ENCODE measurements at places on chromosomes 4 and X.

- DNase-seq: no peak
Observed at GRCh38 chr4:144699565-144699964, 53.6 kb downstream of the HHIP start.

DNA sequence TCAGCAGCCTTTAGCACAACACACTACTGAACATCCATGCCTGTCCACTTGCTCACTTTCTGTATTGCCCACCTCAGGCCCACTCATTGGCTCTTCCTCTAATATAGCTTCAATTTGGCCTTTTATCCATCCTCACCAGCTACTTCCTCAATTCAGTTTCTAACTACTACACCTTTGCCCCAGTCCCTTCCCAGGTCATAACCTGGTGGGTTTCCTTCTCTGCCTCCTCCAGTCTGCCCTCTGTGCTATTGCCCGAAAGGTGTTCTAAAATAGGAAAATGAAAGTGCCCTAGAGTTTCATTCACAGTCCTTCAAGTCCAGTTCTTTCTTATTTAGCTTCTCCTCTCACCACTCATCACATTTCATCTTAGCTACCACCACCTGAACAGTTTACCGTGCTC is 23.1 kb downstream of the MOSPD2 start:
- DNase-seq: no peak

DNA sequence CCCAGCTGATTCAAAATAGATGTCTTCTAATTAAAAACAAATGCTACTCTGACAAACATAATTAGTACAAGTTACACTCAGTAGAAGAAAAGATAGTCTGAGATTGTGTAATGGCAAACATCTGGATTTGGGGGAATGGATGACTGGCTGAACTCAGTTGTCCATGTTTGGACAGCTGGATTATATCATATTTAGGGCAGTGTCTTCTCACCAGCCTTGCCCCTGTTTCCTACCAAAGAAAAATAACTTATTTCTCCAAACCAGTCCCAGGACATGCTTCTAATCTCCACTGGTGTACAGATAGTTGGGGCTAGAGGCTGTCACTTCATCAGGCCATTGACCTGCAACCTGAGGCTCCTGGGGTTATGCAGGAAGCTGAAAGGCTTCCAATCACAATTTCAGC is 237.3 kb downstream of the USP46 start:
- no peak for DNase-seq

DNA sequence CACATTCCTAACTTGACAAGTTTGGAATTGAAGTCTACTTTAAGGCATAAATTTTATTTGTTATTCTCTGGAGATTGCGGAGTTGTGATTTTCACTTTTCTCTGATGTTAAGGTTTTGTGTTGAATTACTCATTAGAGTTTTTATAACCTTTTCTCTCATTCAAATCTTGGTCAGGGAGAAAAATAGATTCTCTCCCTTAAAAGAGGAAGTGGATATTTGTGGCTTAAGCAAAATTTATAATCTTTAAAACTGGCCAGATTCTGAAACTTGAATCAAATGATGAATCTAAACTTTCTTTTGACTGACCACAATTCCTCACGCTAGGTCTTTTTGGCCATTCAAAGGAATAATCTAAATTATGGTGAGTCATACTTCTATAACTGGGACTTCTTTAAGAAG is 361.4 kb downstream of the TEX13C start:
- DNase-seq: no peak

DNA sequence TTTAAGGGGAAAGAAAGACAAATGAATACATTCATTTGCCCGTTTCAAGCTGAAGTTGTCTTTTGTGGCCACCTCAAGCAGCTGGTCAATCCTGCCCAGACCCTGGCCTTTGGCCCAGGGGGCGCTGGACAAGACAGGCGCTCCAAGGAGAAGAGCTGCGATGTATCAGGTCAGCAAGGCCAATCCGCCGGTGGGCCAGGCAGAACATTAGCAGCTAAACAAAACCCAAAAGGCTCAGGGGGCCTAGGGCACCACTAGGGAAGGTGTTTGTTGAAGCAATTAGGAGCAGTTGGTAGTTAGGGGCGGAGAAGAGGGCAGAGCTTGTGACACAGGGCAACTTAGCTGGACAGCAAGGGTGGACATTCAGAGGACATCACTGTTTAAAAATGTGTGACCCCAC is 60.8 kb upstream of the TMEM33 start:
- DNase-seq: no peak

DNA sequence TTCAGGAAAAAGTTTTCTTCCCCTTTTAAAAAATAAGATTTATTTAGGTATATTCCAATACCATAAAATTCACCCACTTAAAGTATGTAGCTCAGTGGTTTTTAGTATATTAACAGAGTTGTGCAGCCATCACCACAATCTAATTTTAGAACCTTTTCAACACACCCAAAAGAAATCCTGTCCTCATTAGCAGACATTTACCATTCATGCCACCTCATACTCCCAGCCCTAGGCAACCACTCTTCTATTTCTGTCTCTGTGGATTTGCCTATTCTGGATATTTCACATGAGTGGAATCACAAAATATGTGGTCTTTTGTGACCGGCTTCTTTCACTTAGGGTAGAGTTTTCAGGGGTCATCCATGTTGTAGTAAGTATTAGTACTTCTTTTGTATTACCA is 7.4 kb downstream of the ZNF81 start:
- DNase-seq: no peak

GRCh38 chrX:118630848-118631247 is 96.6 kb upstream of the IL13RA1 start:
- DNase-seq: no peak

DNA sequence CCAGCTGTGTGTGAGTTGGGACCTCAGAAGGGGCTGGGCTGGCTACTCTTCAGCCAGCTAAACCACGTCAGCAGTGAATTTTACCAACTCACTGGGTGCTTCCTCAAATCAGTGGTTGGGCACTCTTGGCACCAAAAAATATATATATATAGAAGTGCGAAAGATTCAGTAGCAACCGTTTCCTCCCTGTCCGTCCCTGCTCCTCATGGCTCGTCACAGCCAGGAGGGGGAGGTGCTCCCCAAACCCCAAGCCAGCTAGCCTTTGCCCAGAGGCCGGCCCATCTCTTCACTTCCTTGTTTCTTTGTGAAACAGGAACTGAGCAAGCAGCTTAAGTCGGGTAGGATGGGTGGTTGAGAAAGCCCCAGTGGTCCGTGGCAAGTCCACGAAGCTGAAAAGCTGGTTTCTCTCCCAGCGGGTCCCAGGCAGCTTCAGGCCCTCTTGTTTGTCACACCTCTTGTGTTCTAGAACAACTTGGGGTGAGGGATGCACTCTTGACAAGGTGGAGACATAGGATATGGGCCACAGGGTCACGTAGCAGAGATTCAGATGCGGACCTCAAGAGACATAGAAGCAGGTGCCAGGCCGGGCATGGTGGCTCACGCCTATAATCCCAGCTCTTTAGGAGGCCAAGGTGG is 6.8 kb upstream of the SASH3 start:
- no peak for DNase-seq

- DNase-seq: no peak
Observed at GRCh38 chrX:133412246-133412645, 3.0 kb downstream of the GPC4 start.

GRCh38 chrX:74923942-74924448 is 1.3 kb downstream of the NEXMIF start:
- DNase-seq: peak; percentile 24

- no peak for DNase-seq
Observed at GRCh38 chr4:73575660-73576059, 44.6 kb downstream of the RASSF6 start.

DNA sequence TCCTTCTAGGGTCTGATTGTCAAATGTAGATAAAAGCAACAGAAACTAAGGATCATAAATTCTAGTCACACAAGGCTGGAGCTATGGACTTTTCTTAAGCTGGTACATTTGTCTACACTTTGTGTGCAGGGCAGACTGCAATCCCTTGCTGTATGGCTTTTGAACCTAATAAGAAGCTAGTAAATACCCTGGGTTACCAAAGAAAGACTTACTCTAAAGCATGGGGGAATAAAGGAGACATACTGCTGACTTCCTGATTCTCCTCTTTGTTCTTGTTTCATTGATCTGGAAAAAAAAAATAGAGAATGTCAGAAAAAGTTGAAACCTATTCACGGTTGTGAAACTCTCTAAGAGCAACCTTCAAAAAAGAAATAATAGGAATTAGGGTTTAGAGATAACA is 216.6 kb upstream of the TLL1 start:
- no peak for DNase-seq

GRCh38 chr4:61493470-61493869 is 293.3 kb downstream of the ADGRL3 start:
- no peak for DNase-seq

DNA sequence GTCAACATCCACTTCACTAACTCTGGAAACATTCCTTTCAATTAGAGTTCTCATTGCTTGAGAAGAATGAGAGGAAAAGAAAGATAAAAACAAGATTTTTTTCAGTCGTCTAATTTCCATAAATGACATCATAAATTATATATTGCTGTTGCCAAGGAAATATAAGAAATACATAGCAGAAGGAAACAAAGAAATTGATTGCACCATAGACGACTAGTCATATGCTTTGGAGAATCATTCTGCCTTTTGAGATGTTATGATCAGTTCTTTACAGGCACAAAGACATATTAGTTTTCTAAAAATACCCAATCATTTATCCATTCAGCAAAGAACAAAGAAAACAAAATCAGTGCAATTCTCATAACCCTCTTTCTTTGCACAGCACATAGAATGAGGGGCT is 672 bp upstream of the C1QTNF7 start:
- no peak for DNase-seq

- no peak for DNase-seq
Observed at GRCh38 chr4:71974681-71975080, 57.1 kb upstream of the NPFFR2 start.

DNA sequence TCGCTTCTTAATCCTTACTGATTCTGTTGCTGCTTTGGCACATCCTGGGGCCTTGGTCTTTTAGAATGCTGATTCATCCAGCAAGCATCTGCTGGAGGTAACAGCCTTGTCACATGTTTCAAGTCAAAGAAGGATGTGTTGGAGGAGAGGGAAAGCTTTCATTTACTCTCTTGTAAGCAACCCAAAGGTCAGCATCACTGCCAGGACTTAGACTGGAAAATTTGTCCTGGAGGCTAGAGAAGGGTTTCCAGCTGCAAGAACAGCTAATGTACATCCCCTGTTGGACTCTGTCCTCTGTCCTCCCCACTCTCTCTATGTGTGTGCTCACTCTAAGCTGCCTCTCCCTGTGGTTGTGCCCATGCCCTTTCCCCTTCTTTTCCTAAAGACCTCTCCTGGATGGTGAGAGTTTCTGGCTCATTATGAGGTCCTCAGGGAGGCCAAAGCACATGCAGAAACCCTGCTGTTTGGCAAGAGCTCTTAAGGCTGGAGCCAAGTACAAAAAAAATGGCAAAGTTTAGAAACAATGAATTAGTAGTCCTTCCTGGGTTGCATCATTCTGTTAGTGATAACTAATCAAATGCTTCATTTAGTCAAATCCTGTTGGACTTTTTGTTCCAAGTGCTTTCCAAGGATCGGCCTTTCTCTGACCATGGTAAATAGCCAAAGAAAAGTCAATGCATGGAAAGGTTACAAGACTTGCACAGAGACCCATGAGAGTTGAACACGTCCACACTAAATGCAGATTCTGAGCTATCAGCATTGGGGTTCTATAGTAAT is 13.4 kb upstream of the SRPX start:
- no peak for DNase-seq

DNA sequence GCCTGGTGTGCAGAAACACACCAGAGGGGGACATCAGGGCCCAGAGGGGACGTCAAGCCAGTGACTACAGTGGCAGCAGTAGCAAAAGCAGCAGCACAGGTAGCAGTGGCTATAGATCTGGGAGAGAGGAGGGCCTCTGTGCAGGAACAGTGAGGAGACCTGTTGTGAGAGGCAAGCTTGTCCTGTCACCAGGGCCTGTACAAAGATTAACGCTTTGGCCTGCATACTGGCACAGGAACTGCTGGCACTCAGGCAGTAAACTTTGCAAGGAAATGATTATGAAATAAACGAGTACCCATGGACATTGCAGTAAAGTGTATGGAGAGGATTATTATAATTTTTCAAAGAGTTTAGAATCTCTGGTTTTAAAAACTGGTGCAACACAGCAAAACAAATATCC is 5.5 kb upstream of the PHF8 start:
- DNase-seq: no peak

- no peak for DNase-seq
Observed at GRCh38 chrX:148785256-148785655, 284.8 kb downstream of the AFF2 start.

DNA sequence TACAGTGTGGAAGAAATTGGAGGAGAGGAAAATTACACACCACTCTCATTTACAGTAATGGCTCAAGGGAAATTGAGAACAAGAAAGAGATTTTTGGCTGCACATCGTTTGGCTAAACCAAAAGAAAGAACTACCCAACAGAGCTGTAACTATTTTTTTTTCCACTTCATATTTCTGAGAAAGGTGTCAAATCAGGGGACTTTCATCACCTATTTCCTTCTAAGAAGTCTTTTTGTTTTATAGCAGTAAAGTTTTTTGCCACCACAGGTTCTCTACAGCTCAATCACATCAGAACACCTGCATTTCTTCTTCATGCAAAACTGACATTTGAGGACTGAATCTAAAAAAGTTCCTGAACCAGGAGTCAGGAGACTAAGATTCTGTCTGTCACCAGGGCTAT is 57.5 kb upstream of the TNIP3 start:
- DNase-seq: no peak

- DNase-seq: no peak
Observed at GRCh38 chrX:437661-438390, 51.1 kb upstream of the PPP2R3B start.

DNA sequence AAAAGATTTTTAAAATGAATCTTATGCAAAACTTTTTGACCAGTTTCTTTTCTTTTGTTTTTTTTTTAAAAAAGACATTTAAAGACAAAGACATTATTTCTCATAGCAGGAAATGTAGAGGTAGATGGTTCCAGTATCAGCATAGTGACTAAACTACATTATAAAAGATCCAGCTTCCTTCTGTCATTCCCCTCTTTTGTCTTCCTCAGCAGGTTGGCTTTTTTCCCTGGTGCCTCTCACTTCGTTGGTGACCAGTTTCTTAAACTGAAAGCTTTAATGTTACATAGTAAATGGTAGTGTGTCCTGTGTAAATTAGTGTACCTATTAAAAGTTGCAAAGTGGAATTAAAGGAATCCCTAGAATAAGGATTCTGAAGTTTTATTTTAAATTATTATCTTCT is 36.1 kb downstream of the DCK start:
- no peak for DNase-seq

DNA sequence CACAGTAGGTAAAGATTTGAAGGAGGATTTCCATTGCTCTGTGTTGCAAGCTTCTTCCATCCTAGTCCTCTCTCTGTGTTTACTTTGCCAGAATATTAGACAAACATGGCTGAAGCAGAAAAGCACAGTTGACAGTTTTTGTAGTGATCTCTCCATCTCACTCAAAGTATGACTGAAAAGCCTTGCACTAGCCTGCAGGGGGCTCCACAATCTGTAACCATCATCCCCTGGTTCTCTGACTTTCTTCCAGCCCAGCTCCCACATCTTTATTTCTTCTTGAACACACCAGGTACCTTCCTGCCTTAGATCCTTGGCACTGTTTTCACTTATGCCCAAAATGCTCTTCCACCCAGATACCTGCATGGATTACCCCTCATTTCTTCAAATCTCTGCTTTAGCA is 34.1 kb upstream of the HHIP start:
- peak; percentile 50 for DNase-seq

- DNase-seq: no peak
Observed at GRCh38 chr4:98961770-98962169, 32.8 kb upstream of the EIF4E start.

All from NCI-H82 (cell line).